ENCODE measurements at places on chromosomes 4 and X.
A peak's percentile ranks its signal among the peaks of the same experiment; 100 is the strongest.

GRCh38 chr4:8440492-8441311, at the start of the genes ACOX3 and TRMT44:
ACOX3 (minus strand) TSS chr4:8440723; CDS start chr4:8416521, 24,202 bp downstream.
TRMT44 (plus strand) TSS chr4:8440777; CDS start chr4:8440823, 46 bp downstream.
- DNase-seq, result peak; percentile 91

GRCh38 chrX:26822448-26822847, 606.5 kb downstream of the MAGEB5 start:
- peak; percentile 13 for DNase-seq

DNA sequence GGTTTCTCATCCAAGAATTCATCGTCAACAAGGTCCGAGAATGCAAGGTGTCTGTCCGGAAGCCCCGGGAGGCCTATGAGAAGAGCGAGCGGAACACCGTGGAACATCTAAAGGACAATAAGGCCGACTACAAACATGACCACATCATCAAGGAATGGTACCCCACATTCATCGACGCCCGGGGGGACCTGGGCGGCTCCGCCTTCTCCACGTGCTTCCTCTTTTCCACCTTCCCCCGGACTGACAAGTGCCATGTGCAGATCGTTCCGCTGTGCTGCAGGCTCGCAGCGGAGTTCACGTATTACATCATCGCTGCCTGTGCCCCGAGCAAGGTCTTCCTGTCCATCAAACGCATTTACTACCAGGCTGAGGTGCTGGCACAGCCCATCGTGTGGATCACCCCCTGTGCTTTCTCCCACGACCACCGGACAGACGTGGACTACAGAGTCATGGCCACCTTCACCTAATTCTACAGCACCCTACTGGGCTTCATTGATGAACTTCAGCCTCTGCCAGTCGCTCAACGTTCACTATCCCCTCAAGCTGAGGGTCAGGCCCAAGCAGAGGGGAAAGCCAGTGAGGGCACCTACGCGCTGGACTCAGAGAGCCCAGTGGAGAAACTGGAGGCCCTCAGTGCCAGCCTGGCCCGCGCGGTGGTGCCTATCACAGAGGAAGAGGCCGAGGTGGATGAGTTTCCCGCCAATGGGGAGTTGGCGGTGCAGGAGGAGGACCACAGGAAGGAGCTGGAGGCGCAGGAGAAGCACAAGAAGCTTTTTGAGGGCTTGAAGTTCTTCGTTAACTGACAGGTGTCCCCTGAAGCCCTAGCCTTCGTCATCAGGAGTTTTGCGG, 125.9 kb upstream of the PABPC4L start:
- no peak for DNase-seq

- DNase-seq, result no peak
These were observed 29.6 kb upstream of the COX18 start for GRCh38 chr4:73099143-73099542.

DNA sequence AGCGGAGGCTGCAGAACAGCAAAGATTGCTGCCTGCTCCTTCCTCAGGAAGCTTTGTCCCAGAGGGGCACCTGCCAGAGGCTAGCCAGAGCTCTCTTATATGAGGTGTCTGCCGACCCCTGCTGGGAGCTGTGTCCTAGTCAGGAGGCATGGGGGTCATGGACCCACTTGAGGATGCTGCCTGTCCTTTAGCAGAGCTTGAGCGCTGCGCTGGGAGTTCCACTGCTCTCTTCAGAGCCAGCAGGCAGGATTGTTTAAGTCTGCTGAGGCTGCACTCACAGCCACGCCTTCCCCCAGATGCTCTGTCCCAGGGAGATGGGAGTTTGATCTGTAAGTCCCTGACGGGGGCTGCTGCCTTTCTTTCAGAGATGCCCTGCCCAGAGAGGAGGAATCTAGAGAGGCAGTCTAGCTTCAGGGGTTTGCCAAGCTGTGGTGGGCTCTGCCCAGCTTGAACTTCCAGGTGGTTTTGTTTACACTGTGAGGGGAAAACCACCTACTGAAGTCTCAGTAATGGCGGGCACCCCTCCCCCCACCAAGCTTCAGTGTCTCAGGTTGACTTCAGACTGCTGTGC, 10.9 kb downstream of the DCK start:
- peak; percentile 61 for DNase-seq

- no peak for DNase-seq
These were observed 121.8 kb downstream of the AR start for GRCh38 chrX:67665583-67665982.

DNA sequence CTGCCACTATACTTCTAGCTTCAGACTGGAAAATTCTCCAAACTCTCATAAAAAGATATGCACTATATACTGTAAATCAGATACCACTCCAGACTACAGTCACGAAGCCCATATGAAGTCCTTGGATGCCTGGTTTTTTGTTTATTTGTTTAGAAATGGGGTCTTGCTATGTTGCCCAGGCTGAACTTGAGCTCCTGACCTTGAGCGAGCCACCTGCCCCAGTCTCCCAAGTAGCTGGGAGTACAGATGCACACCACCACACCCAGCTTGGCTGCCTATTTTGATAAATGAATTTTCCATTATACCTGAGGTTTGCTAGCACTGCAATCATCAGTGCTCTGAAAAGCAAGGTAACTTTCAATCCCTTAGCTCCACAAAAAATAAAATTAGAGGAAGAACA, 53.1 kb downstream of the ELF2 start:
- DNase-seq, result no peak

DNA sequence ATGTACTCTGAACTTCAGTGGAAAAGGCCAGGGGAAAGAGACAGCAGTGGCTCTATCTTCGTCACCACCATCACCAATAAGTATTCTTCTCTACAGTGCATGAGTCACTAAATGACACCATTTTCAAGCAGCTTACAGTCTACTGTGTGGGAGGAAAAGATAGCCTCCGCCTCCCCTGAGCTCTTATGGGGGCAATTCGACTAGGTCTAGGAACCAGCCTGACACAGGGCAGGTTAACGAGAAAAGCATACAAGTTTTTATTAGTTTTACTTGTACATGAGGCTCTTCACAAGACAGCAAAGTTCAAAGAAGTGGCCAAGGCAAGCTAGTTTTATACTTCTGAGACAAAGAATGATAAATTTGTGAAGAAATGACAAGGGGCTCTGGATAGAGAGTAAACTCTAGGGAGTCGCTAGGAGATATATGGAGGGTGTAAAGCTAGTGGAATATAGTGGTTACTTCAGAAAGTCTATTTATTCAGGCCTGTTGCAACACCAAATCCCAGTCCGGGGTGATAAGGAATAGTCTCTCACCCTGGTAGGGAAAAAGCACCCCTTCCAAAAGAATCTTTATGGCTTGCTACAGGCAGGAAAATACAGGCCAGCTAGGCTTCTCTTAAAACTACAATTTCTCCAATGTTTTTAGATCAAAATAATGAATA, 49.7 kb downstream of the SCD5 start:
- DNase-seq, result no peak

DNA sequence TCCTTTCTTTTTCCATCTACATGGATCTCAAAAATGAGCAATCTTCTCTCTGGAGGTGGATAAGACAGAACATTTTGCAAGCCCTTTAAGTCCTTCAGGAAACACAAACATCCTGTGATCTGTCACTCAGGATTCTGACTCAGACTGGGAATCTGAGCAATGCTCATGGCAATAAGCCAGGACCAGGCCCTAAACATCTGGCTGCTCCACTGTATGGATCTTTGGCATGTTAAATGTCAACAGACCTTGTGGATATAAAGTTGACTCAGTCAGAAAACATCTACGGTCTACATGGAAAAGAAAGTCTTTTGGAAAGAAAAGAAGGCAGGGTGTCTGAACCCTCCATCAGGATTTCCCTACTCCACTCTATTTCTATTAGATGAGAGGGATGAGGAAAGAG, 17.8 kb upstream of the CHIC2 start:
- DNase-seq, result no peak

DNA sequence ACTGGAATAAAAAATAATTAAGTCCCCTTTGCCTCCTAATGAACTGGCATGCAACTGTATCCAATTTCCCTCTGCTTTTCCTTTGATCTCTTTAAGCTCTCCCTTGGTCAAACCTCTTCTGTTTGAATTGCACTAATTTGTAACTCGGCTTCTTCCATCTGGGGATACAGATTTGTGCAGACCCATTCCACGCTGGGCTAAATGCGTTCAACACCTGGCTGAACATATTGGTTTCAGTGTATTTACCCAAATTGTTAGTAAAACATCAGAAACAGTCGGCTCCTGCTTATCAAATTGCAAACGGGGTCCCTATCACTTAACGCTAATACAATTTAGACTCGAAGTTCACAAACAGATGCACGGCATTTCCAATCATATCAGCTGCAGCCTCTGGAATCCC, 124.9 kb upstream of the TAPT1 start:
- peak; percentile 11 for DNase-seq

GRCh38 chrX:123851079-123851478, 8.8 kb upstream of the XIAP start:
- DNase-seq, result no peak

DNA sequence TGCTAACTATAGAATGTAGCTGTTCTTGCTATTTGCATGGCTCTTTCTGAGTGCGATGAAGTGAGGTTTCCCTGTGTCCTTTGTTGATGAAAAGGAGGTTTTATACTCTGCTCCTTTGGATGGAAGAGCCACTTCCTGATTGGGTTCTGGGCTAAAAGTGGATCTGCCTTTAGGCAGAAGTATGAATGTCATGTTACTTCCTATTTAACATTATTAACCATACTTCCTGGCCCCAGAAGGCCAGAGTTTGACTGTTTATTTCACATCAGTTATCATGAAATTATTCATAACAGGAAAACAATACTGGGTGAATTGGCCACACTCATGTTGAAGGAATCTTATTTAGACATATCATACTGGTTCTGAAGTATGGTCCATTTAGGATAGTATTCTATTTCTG, 386.2 kb downstream of the PCDH7 start:
- no peak for DNase-seq

DNA sequence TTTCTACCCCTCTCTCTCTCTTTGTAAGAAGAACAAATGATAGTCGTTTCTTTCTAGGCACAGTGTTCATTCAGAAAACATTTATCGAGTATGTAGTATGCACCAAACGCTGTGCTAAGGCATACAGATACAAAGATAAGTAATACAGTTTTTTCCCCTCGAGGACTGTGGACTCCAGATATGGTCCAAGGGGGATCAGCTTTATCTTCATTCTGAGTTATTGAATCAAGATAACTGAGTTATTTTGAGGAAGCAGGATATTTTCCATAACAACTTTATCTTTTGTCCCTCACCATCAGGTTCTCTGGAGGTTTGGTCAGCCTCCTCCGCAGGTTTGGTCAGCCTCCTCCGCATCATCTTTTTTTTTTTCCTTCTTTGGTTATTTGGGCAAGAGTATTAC, 15.0 kb downstream of the EREG start:
- no peak for DNase-seq

DNA sequence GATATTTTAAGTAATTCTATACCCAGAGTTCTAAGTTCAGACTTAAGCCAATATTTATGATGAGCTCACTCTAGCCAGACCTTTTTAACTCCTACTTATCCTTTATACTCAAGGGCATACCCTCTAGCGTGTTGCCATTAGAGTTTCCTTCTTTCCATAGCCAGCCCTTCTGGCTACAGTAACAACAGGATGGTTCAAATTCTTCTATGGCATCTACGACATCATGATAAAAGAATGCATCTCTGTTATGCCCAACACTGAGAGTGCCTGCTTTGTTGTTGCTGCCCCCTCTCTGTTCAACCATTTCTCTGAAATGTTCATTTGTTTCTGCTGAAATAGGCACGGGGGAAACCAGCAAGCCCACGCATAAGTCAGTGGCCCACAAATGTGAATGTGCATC, 104.5 kb downstream of the UBE2NL start:
- DNase-seq, result no peak

DNA sequence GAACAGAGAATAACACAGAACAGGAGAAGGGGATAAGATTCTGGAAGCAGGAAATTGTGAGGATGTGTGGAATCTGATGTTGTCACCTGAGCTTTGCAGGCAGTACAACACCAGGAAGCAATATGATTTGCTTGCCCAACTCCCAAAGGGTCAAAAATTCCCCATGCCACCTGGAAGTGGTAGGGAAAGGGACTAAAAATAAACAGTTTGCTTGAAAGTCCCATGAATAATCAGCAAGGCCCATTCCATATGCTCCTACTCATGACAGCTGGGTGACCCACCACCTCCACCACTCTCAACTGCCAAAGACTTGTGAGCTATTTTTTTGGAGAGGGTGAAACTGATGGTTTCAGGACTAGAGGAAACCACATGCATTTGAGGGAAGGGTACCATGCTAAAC, 168.4 kb downstream of the KCNIP4 start:
- no peak for DNase-seq

- DNase-seq, result no peak
These were observed 770.4 kb upstream of the NDST4 start for GRCh38 chr4:115883847-115884246.

DNA sequence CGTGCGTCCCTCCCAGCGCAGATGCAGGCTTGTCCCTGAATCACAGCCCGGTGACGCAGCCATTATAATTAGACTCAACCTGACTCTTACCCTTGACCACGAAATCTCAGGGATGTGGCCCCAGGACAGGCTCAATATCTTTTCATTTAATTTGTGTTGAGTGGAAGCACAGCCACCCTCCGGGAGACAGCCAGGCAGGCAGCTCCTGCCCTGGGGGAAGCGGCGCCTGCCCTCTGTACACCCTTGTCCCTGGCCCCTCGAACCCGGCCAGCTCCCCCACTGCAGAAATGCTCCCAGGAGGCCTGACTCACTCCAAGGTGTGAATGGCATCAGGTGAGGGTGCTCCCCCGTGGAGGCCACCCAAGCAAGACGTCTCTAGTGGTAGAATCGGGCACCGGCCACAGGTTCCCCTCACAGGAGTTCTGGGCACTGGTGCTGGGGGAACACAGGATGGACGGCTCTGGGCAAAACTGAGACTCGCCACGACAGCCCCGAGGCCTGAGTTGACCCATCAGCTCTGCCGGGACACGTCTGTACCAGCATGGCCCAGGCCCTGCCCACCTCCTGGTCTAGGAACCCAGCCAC, 2.7 kb downstream of the CPLX1 start:
- DNase-seq, result no peak

DNA sequence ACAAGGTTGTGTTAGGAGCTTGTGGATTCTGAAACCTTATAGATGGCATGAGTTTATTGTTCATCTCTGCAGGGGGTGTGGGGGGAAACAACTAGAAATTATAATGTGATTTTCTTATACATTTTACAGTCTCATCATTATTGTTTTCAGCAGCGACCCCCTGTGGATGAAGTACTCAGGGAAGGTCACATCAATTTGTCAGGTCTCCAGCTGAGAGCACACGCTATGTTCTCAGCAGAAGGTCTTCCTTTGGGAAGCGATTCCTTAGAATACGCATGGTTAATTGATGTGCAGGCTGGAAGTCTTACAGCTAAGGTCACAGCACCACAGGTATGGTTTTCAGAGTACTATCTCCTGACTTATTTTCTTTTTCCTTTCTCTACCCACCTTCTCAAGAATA, 72.2 kb downstream of the BLTP1 start:
- DNase-seq, result peak; percentile 19

- DNase-seq, result peak; percentile 67
These were observed 106.5 kb upstream of the STOX2 start for GRCh38 chr4:183798301-183799253.

- peak; percentile 6 for DNase-seq
These were observed 153.9 kb downstream of the SPANXN3 start for GRCh38 chrX:143363419-143363818.

DNA sequence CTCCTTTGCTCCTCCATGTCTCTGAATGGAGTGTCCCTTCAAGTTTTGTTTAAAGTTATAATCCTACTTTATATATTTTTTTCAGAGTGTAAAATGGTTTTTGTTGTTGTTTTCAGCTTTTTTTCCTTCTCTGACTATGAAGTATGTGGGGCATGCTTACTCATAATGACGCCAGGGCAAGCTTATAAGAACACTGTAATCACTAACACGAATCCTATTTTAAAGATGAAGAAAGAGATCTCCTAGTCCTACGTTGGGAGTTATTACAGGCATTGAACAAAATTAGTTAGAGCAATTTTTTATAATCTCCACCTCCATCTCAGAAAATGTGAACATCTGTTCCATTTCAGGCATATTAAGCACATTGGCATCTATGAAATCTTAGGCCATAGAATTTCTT, 268.1 kb upstream of the MAGEB2 start:
- DNase-seq, result no peak
